ENCODE measurements at places on chromosomes 13 and 19. TPM values are rescaled to one million over a fixed set of nuclear protein-coding genes. Genes with fewer than 3 reads are reported as not detected.

GRCh38 chr13:64633948-64634347 lies 2596.2 kb downstream of the PCDH9 start:
- H3K4me1 ChIP-seq = no peaks in the 10 kb centered on the region
- H3K36me3 ChIP-seq = no peaks in the 10 kb centered on the region
- H3K27me3 ChIP-seq = no peaks in the 10 kb centered on the region
- no peak overlapping the region for H3K4me3 ChIP-seq
- DNase-seq = no peak
- H3K27ac ChIP-seq = no peak overlapping the region

DNA sequence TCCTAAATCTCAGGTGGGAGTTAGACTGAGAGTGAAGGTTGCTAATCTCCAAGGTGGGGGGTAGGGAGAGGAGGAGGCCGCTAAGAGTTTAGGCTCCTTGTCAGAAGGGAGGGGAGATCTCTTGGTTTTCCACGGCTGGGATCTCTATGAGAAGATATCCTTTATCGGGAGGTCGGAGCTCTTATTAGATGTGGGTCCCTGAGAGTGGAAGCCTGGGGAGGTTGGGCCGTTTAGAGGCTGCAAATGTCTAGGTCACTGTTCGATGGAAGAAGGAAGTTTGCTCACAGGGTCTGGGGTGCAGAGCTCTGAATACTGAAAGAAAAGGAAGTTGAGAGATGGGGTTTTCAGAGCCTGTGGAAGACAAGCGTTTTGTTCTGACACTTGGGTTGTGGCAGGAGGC lies 3.8 kb downstream of the MYADM start:
- peaks cover 16% of the 10 kb centered on the region for H3K4me1 ChIP-seq
- no peaks in the 10 kb centered on the region for H3K27me3 ChIP-seq
- H3K4me3 ChIP-seq = no peak overlapping the region

DNA sequence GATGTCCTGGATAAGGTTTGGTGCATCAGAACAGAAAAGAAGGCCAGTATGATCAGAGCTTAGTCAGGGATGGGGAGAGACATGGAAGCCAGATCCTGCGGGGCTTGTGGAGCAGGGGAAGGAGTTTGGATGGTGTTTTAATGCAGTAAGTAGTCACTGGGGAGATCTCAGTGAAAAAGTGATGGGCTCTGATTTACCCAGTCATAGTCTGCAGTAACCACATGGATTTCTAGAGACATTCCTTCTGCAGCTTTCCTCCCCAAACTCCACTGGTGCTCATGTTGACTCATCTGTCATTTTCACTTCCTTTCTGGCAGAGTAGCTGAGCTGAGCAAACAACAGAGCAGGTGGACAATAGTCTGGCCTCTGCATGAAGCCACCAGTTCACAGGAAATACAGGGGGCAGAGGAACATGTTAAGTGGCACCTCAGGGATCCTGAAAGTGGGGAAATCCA lies 144.1 kb downstream of the DPF1 start:
- H3K36me3 ChIP-seq = no peaks in the 10 kb centered on the region
- no peak overlapping the region for H3K4me3 ChIP-seq
- H3K4me1 ChIP-seq = no peaks in the 10 kb centered on the region
- no peak overlapping the region for H3K27ac ChIP-seq
- no peaks in the 10 kb centered on the region for H3K27me3 ChIP-seq

DNA sequence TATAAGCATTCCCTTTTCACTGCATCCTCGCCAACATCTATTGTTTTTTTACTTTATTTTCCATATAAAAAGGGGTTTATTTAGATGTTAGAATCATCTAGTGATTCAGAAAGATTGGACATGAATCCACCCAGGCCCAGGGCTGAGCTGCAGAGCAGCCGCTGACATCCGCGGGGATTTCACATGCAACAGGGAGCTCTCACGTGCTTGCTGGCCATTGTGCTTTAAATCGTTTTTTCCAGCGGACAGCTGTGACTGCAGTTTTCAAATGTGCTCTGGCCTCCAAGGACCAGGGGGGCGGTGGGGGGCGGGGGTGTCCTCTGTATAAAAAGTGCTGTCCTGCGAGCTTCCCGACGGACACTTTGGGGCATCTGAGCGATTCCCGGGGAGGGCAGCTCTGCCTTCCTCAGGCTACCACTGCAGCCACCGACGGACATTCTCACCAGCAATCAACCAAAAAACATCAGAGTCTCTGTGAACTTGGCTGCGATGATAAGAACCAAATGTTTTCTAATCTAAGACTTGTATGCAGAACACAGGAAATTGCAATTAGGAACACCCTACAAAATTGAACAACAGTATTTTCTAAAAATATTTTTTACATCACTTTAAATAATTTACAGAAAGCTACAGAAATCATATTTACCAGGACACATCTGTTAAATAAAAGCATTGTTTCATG lies 12.6 kb downstream of the RB1 start:
- H3K4me1 ChIP-seq = no peaks in the 10 kb centered on the region
- H3K27me3 ChIP-seq = no peaks in the 10 kb centered on the region
- H3K4me3 ChIP-seq = no peak overlapping the region
- no peak overlapping the region for H3K27ac ChIP-seq
- no peak for DNase-seq

DNA sequence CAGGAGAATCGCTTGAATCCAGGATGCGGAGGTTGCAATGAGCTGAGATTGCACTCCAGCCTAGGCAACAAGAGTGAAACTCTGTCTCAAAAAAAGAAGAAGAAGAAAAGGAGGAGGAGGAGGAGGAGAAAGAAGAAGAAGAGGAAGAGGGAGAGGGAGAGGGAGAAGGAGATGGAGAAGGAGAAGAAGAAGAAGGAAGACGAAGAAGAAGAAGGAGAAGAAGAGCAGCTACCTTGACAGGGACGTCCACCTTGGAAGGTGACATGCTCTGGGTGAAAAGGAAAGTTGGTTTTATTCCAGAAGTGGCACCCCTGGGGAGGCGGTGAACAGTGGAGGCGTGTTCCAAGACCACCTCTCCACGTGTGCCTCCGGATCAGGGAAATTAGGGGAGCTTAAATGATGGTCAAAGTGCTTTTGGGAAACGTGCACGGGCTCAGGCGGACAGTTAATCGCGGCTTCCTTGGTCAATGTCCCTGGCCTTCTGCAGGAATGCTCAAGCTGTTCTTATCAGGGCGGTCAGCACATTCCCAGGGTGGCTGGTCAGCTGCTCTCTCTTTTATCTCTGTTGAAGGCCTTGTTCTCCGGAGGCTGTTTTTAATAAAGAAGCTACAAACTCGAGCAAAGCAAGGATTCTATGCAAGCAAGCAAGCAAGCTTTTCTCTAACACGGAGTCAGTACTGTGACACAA lies 78.9 kb upstream of the PEG3 start:
- DNase-seq = no peak
- no peak overlapping the region for H3K4me3 ChIP-seq
- H3K4me1 ChIP-seq = no peaks in the 10 kb centered on the region
- H3K27me3 ChIP-seq = no peaks in the 10 kb centered on the region
- no peaks in the 10 kb centered on the region for H3K36me3 ChIP-seq

DNA sequence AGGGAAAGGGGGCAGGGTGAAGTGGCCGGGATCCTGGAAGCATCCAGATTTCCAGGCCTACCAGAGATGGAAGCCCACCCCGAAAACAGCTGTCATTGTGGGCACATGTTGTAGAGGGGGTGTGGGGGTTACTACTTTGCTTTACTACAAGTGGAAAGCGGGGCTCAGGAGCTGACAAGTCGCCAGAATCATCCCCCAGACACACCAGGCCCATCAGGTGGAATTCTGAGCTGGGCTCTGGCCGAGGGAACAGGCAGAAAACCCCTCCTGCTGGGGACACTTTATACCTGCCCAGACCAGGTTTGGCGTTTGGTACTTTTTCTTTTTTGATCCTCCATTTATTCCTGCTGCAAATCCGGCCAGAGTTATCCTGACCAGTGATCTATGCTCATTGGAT lies 3.8 kb downstream of the CDX2 start:
- H3K4me1 ChIP-seq = peaks cover 9% of the 10 kb centered on the region
- H3K4me3 ChIP-seq = no peak overlapping the region
- peaks cover 2% of the 10 kb centered on the region for H3K27me3 ChIP-seq
- no peaks in the 10 kb centered on the region for H3K36me3 ChIP-seq

GRCh38 chr13:110914081-110914330 lies 863 bp downstream of the ANKRD10 start:
- peaks cover 66% of the 10 kb centered on the region for H3K4me1 ChIP-seq
- no peak for DNase-seq
- no peaks in the 10 kb centered on the region for H3K27me3 ChIP-seq
- no peaks in the 10 kb centered on the region for H3K36me3 ChIP-seq
- H3K4me3 ChIP-seq = peak overlapping the region; percentile 98
- H3K27ac ChIP-seq = peak overlapping the region; percentile 97

DNA sequence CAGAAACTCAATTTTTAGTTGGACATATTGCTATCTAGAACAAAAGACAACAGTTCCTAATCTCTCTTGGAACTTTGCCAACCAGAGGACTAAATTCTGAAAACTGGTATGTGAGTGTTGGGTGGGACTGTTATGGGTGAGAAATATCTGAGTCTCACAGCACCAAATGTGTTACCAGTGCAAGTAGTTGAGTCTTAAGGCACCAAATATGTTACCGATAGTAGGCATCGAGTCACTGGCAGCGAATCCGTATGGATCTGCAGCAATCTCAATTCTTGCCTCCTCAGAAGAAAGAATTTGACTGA lies 575.2 kb downstream of the DACH1 start:
- H3K4me1 ChIP-seq = no peaks in the 10 kb centered on the region
- DNase-seq = no peak
- H3K4me3 ChIP-seq = no peak overlapping the region
- H3K27me3 ChIP-seq = no peaks in the 10 kb centered on the region
- H3K27ac ChIP-seq = no peak overlapping the region

DNA sequence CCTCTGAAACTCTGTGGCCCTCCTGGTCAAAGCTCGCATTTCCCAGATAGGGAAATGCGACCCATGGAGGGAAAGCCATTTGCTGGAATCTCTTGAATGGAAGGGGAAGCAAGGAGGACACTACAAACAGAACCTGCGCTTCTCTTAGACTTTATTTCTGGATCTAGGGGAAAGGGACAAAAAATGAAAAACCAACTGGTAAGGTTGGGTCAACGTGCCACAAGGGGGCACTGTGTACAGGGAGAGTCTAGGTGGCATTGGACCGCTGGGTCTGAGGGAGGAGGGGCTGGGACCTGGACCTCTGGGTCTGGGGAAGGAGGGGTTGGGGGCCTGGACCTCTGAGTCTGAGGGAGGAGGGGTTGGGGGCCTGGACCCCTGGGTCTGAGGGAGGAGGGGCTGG lies 5.0 kb downstream of the KLK4 start:
- no peaks in the 10 kb centered on the region for H3K36me3 ChIP-seq
- no peak overlapping the region for H3K27ac ChIP-seq
- no peak overlapping the region for H3K4me3 ChIP-seq
- no peaks in the 10 kb centered on the region for H3K4me1 ChIP-seq

DCLK1 gene
- 37.4 TPM for total RNA-seq

GDF15 gene
- 31.0 TPM for total RNA-seq

KIR2DL3 gene
- total RNA-seq = not detected

STK11 gene
- 52.5 TPM for total RNA-seq

GPR4 gene
- total RNA-seq = 12.6 TPM

Measured in tibial nerve (tissue), 4 donors.